Fibroblast of skin of left biceps (primary cell): ENCODE measurements at places on chromosomes 5 and 9.

GRCh38 chr5:147303976-147304375 lies 69.2 kb downstream of the STK32A start:
- peak; percentile 1 for DNase-seq

- no peak for DNase-seq
These were observed 87.1 kb downstream of the SEMA4D start for GRCh38 chr9:89410641-89411350.

GRCh38 chr9:107862323-107862722 lies 372.8 kb upstream of the KLF4 start:
- no peak for DNase-seq

GRCh38 chr5:41161271-41161670 lies 52.1 kb downstream of the C6 start:
- no peak for DNase-seq

DNA sequence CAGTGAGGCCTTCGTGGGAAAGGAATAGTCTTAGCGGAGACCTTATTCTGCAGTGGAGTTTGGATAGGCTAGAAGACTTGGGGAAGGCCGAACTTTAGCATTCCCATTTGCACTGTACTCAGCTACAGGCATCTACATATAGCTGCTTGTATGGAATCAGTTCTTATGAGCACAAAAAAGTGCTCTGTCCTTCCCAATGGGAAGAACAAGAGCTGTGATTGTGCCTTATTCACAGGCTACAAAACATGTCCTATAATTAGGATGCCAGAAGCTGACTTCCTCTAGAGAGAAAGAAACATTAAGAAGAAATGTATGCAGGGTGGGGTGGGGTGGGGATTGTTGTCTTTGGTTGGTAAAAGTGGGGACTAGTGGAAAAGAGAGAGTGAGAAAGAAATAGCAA lies 154.7 kb downstream of the ATP10B start:
- DNase-seq, result no peak
